ENCODE measurements at places on chromosomes 4 and X.

DNA sequence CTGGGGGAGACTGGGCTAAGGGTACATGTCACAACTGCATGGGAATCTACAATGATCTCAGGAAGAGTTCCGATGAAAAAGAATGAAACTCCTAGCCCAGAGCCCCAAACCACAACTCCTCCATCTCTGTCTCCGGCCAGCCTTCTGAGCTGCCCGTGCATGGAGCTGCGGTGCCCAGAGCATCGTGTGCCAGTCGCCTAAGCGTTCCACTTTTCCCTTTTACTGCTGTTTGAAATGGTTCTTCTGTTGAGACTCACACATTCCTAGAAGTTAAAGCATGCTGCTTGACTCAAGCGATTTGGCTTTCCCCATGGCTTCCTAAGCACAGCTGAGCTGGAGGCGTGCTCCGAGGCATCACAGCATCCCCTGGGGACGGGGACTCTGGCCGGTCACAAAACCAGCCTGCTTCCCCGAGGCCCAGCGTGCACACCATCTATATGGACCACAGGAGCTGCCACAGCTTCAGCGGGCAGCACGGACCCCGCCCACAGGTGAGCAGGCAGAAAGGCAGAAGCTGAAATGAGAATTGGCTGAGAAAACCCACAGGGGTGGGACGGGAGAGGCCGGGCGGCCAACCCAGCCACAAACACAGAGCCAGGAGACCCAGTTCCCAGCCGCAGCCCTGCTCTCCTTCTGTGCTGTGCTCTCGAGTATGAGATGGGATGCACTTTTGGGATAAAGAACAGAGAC, 5.0 kb downstream of the CCNQ start:
- DNase-seq = no peak

GRCh38 chr4:37661772-37662171, 24.4 kb downstream of the RELL1 start:
- peak; percentile 34 for DNase-seq

- no peak for DNase-seq
These were observed 727.7 kb downstream of the DMD start for GRCh38 chrX:32483534-32484136.

GRCh38 chrX:111661241-111661640, 19.7 kb upstream of the ALG13 start:
- DNase-seq = no peak

DNA sequence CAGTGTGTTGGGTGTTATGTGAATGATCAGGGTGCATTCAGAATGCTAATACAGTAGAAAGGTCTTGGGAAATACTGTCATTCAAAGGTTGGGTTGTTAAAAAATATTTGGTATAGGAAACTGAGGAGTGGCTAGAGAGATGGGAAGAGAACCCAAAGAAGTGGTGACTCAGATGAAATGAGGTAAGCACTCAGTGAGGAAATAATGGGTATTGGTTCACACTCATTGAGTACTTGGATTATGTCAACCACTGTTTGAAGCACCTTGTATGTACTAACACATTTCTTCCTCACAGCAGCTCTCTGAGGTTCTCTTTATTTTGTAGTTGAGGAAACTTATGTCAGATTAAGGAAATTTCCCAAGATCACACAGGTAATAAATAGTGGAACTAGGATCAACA, 40.8 kb upstream of the NUDT6 start:
- DNase-seq = no peak

DNA sequence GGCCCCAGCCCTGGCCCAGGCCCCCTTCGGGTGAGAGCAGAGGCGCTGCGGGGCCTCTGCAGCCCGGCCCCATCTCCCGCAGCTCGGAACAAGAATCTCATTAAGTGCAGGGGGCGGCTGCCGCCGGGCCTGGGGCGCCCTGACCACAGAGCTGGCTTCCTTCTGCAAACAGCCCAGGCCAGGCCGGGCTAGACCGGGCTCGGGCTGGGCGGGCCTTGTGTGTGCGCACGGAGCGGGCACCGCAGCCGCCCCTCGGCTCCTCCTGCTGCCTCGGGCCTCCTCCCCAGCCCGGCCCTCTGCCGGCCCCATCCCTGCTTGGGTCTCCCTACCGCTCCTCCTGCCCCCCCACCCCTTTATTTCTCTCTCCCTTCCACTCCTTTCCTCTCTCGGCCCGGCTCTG, 83.3 kb downstream of the EFNB1 start:
- DNase-seq = no peak

- no peak for DNase-seq
These were observed 42.9 kb downstream of the WWC2 start for GRCh38 chr4:183141997-183142396.

- no peak for DNase-seq
These were observed 56.4 kb upstream of the GPR78 start for GRCh38 chr4:8523766-8524165.

- DNase-seq = no peak
These were observed 1793.7 kb upstream of the TENM3 start for GRCh38 chr4:180449395-180449956.

- no peak for DNase-seq
These were observed 39.3 kb upstream of the SPINK2 start for GRCh38 chr4:56860781-56861180.

All from AG09319 (cell line).